GM06990 (cell line): ENCODE measurements at places on chromosomes 12 and 14.

DNA sequence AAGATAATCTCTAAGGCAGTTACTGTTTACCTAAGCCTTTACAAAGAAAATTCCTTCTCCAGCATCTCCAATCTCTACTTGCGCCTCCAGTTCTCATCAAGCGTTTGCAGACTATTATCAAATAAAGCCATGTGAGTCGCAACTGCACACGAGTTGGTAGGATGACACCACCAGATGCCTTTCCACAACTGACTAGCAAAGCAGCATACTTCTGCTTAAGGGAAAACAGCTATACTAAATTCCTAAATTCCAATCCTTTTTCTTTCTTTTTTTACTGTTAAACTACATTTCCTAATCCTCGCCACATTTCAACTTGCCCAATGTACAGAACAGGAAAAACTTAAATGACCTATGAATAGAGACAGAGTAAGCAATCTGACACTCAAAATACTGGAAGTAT, 166.7 kb downstream of the ITPR2 start:
- DNase-seq = no peak

DNA sequence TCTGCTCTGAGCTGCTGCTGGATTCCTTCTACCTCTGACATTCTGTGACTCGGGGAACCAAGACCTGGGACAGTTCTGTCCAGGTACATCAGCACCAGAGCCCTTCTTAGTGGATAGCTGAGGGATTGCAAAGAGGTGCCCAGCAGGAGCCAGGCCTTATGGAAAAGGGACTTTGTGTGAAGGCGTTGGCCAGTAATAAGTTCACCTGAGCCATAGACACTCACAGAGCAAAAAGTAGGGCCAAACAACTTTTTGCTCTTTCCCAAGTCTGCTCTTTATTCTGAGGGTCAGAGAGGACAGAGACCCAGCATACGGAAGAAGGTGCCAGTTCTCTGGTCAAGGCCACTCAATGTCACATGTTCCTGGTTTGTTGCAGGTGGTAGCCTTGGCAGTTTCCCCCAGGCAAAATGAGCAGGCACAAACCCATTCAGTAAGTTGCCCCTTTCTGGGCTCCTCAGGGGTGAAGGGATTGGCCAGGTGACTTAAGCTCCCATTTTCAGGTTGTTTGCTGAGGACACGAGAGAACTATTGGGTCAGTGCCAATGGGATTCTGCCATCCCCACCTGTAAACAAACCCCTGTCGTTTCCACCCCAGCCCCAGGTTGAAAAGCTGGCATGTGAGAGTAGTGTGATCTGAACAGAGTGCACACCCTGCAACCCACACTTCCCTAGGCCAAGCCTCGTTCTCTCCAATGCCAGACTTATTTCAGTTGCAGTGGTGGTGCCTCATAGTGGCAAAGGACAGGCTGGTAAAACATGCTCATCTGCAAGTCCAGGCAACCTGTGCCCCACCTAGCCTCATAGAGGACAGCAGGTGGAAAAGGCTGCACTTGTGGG, 150.3 kb downstream of the SMOC1 start:
- DNase-seq = no peak

GRCh38 chr12:78888568-78888967, 24.0 kb downstream of the SYT1 start:
- DNase-seq = peak; percentile 9

- DNase-seq = no peak
These were observed 4.4 kb downstream of the GPR84 start for GRCh38 chr12:54359762-54360351.

DNA sequence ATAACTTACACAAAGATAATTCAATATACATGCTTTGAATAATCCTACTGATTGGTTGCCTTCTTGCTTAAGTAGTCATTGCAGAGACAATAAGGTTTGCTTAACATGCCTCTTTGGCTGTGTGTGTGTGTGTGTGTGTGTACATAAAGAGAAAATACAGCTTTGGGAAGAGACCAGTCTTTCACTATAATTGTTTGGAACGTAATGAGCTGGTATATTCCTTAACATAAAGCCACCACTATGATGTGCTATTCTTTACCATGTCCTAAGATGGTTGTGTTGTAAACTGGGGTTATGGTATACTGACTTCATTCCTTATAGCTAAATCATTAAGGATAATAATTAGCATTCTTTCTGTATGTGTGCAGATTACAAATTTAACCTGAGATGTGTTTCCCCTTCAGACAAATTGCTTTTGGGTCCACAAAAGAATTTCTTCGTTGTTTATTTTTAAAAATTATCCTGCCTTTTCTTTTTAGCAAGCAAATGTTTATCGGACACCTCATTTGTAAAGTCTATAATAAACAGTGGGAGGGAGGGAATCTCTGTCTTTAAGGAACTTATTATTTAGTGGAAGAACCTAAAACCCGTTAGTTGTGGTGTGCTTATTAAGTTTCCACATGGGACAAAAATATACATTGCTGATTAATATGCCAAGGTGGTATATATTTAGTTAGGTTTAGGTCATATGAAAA, 74.4 kb downstream of the TMX1 start:
- no peak for DNase-seq

- no peak for DNase-seq
These were observed 2.3 kb downstream of the MTERF2 start for GRCh38 chr12:106984588-106985137.

GRCh38 chr12:15038137-15038536, 65.3 kb downstream of the PDE6H start:
- DNase-seq = no peak

DNA sequence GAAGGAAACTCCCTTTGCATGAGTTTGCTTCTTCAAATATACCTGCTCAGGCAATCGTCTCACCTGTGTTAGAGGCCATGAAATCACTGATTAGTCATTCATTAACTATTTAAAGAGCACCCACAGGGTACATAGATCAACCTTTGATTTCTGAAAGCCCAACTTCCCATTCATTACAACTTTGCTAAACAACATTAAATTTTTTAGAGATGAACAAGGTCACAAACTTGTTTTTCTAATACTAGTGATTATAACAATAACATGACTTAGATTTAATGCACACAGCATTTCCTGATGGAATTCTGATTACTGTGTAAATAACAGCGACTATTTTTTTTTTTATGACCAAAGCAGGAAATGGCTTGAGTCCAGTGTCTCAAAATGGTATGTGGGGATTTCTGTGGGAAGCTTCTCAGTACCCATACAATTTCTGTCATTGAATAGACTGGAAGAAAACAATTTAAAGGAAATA, 5.4 kb upstream of the ERO1A start:
- DNase-seq = no peak

- no peak for DNase-seq
These were observed 177.9 kb upstream of the PRMT8 start for GRCh38 chr12:3313066-3313465.
